ENCODE measurements at places on chromosomes 6 and 20.

GRCh38 chr20:13102694-13103093 lies 93.9 kb downstream of the SPTLC3 start:
- DNase-seq = no peak

DNA sequence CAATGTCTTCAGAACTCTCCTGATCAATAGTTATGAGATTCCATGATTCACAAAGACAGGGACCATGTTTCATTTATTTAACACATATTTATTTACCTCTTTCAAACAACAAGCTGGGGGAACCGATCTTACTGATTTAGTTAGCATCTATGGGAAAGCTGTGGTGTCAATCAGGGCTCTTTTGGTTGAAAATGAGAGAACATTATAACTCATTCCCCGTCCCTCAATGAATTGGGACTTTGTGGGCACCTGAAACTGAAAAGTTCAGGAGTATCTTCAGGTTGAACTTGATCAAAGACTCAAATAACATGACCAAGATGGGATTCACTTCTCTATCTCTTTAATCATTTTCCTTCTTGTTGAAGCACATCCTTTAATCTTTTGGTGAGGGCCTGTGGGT lies 67.4 kb downstream of the CHMP4B start:
- DNase-seq = no peak

- no peak for DNase-seq
Measured at GRCh38 chr6:117395164-117395563, 30.6 kb downstream of the ROS1 start.

DNA sequence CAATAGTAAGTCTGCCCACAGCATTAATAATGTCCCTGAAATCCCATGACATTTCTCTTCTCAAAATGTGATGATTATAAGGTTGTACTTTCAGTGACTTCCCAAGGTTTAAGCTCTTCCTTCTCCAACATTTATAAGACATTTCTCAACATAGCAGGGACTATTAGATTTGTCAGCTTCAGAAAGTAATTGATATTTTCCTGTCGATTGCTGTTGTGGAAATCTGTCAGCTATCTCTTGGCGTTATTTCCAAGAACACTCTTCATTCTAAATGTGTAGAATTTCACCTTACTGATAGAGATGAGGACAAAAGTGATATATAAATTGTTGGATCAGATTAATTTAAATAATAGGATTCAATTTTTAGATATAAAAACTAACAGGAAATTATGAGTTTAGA lies 149.7 kb upstream of the IMPG1 start:
- no peak for DNase-seq

- peak; percentile 57 for DNase-seq
Measured at GRCh38 chr6:23446469-23446967, 679.5 kb upstream of the NRSN1 start.

GRCh38 chr6:42727087-42727611 lies 4.8 kb upstream of the PRPH2 start:
- no peak for DNase-seq

- no peak for DNase-seq
Measured at GRCh38 chr20:62354031-62354808, 12.9 kb downstream of the LAMA5 start.

GRCh38 chr20:52899041-52899608 lies 73.0 kb upstream of the TSHZ2 start:
- DNase-seq = no peak

GRCh38 chr6:3276174-3277167 lies 17.7 kb downstream of the PSMG4 start:
- no peak for DNase-seq

DNA sequence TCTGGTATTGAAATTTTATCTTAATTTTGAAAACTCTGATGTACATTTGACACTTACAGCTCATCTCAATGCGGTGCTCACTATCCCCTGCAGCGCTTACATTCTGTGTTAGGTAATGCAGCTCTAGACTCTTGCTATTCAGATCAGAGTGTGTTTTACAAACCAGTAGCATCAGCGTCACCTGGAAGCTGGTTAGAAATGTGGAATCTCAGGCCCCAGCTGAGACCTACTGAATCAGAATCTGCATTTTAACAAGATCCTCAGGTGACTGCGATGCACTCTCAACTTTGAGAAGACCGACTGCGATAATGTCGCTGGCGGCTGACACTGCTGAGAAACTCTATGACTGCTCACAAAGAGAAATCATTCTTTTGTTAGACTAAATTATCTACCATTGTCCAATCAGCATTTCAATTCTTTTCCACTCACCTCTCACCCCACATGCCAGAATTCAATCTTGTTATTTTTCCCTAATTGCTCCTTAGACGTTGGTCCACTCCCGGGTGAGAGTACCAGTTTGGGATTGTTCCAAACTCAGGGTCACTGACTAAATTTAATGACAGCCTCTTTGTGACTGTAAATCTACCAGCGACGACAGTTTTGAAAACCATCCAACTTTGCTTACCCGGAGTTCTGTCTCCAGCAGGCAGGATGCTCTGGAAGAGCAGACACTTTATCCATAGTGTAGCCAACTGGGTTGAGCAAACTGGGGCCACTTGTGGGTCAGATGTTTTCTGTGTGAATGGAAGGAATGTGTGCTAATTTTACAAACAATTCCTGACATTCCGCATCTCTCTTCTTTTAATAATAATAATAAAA lies 140.1 kb upstream of the BTBD3 start:
- peak; percentile 60 for DNase-seq

All from foreskin melanocyte (primary cell).